B cell (primary cell): ENCODE measurements at places on chromosomes 12 and 14. TPM values are rescaled to one million over a fixed set of nuclear protein-coding genes. Genes with fewer than 3 reads are reported as not detected.

GRCh38 chr12:5830111-5830510, 114.9 kb downstream of the ANO2 start:
- DNase-seq: no peak

DNA sequence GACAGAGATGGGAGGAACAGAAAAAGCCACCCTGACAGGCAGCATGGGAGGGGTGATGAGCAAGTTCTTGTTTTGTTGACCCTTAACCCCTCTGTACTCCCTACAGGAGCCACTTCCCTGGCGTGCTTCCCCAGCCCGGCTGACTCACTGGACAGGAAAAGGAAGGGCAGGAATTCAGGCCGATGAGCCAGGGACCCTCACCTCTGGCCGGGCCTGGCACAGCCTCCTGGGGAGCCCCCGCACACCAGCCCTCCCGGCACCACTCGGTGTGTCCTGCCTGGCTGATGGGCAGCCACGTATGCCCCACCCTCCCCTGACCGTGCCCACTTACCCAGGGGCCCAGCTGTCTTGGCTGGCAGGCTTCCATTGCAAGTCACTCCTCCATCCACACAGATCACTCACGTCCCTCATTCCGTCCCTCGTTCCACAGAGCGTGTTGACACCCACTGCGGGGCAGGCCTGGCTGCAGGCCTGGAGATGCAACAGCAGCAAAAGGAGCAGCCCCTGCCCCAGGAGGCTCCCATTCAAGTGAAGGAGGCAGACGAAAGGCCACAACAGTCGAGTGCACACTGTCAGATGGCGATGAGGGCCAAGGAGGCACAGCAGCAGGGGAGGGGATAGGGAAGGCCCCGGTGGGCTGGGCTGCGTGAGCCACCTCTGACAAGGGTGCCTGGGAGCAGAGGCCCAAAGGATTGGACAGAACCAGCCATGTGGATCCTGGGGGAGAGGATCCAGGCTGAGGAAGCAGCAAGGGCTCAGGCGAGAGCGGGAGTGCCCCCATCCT, 19.7 kb upstream of the CD9 start:
- no peak for DNase-seq

Gene TAS2R13
- 0.06 TPM in 1 of 2 replicates, not detected in the other for polyA plus RNA-seq

Gene ANKRD33
- polyA plus RNA-seq: not detected in 2 replicates

DNA sequence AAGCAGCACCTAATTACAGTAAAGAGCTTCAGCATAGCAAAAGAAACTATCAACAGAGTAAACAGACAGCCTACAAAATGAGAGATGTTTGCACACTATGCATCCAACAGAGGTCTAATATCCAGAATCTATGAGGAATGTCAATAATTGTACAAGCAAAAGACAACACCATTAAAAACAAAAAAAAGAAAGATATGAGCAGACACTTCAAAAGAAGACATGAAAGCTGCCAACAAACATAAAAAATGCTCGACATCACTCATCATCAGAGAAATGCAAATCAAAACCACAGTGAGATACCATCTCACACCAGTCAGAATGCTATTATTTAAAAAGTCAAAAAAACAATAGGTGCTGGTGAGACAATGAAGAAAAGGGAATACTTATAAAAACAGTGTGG, 273.1 kb downstream of the TMTC2 start:
- DNase-seq: no peak

DNA sequence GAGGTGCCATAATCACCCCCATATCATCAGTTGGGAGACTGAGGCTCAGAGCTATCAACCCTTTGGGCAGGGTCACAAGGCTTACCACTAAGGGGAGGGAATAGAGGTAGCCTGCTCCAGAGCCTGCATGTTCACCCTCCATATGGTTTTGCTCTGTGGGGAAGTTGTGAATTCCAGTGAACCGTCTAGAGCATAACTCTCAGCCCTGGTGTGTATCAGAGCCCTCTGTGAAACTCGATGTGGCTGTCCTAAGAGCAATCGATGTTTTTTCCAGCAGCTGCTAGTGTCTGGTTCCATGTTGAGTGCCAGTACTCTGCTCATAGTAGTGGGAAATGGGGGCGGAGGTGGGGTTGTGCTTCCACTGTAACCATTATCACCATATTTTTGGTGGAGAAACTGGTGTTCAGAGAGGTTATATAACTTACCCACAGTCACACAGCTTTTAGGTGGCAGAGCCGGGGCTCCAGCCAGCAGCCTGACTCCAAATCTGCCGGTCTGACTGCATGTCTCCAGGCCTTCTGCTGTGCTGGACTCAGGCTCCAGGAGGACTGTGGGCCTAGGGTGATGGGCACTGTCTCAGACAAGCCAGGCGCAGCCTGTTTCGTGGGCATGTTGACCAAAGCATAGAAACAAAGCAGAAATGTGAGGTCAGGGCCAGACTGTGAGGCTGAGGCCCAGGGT, 104.2 kb downstream of the ADCK1 start:
- DNase-seq: no peak

DNA sequence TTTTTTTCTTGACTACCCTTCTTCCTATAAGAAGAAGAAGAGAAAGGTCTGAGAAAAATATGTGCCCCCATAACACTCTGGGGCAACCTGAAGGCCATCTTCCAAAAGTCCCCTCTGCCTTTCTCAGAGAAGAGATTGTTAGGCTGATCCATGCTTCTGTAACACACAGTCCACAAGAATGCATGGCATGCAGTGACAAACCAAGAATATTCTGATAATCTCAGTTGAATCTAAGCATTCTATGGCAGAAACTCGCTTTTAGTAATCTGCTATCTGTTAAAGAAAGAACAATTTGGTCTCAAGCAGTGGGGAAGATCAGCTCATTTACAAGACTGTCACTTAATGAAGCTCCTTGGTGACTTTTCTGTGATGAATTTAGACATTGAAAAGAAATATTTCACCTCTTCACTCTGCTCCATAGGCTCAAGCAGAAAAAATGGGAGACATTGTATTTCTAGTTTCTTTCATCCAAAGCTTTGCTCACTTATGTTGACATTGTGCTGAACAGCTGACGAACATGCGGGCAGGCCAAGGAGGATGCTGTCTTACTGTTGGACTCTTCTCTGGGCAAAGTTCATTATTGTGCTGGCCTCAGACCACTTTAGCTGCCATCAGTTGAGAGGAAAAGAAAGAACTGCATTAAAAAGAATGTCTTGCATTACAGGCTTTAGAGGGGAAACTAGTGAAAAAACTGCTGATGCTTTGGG, 957.1 kb downstream of the DIO2 start:
- DNase-seq: no peak

DNA sequence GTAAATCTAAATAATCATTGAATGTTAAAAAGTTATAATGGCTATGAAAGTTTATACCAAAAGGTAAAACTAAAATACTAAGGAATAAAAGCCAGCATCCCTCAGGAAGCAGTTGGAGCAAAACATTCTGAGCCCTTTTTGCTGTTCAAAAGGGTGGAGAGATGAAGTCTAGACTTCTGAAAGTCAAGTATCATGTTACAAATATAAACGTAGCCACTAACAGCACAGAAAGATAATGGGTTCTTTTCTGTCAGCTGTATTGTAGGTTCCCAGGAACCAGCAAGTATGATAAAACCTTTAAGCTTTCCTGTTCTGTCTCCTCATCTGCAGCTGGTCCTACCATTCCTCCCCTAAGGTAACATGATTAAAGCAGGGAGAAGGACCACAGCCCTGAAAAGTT, 16.4 kb upstream of the PLD4 start:
- no peak for DNase-seq

DNA sequence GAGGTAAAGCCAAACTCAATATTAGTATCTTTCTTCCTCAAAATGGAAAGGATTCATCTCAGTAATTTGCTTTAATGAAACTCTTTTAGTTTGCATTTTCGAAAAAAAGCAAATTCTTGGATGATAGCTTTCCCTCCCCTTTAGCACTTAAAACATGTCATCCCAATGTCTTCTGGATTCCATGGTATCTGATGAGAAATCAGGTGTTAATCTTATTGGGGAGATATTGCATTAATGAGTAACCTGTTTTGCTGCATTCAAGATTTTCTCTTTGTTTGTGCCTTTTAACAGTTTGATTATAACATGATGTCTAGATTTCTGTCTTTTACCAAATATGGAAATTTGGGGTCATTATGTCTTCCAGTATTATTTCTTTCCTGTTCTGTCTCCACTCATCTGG, 405.1 kb upstream of the FOXG1 start:
- no peak for DNase-seq

DNA sequence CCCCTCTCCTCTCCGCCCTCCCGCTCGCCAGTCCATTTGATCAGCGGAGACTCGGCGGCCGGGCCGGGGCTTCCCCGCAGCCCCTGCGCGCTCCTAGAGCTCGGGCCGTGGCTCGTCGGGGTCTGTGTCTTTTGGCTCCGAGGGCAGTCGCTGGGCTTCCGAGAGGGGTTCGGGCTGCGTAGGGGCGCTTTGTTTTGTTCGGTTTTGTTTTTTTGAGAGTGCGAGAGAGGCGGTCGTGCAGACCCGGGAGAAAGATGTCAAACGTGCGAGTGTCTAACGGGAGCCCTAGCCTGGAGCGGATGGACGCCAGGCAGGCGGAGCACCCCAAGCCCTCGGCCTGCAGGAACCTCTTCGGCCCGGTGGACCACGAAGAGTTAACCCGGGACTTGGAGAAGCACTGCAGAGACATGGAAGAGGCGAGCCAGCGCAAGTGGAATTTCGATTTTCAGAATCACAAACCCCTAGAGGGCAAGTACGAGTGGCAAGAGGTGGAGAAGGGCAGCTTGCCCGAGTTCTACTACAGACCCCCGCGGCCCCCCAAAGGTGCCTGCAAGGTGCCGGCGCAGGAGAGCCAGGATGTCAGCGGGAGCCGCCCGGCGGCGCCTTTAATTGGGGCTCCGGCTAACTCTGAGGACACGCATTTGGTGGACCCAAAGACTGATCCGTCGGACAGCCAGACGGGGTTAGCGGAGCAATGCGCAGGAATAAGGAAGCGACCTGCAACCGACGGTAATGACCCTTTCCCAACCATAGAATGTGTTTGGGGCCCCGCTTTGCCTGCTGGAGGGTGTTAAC, 615 bp downstream of the CDKN1B start:
- DNase-seq: peak; percentile 57

DNA sequence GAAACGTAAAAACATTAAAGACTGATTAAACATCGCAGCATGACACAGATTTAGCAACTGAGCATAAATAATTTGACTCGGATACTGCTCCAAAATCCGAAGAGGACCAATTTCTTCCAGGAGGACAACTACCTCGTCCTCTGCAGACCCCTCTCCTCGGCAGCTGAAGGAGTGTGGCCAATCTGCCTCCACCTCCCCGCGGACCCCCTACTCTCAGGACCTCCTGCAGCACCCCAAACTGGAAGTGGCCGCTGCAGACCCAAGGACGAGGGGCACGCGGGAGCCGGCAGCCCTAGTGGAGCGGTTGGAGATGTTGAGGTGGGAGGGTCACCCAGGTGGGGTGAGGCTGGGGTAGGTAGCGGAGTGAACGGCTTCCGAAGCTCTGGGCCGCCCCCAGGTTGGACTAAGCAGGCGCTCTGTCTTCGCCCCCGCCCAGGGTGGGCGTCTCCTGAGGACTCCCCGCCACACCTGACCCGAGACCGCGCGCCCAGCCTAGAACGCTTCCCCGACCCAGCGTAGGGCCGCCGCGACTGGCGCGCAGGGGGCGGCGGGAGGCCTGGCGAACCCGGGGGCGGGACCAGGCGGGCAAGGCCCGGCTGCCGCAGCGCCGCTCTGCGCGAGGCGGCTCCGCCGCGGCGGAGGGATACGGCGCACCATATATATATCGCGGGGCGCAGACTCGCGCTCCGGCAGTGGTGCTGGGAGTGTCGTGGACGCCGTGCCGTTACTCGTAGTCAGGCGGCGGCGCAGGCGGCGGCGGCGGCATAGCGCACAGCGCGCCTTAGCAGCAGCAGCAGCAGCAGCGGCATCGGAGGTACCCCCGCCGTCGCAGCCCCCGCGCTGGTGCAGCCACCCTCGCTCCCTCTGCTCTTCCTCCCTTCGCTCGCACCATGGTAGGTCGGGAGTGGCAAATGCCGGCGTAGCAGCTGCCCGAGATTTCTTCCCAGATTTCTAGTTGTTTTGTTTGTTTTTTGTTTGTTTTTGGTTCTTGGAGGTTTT, at the start of gene CALM1:
CALM1 (plus strand) TSS at position 689 of the 999 bp plus-strand sequence; CDS start at position 891, 202 bp downstream.
- DNase-seq: peak; percentile 98

Gene PLEKHG7
- 2.1 and 7.5 TPM in 2 replicates for polyA plus RNA-seq

DNA sequence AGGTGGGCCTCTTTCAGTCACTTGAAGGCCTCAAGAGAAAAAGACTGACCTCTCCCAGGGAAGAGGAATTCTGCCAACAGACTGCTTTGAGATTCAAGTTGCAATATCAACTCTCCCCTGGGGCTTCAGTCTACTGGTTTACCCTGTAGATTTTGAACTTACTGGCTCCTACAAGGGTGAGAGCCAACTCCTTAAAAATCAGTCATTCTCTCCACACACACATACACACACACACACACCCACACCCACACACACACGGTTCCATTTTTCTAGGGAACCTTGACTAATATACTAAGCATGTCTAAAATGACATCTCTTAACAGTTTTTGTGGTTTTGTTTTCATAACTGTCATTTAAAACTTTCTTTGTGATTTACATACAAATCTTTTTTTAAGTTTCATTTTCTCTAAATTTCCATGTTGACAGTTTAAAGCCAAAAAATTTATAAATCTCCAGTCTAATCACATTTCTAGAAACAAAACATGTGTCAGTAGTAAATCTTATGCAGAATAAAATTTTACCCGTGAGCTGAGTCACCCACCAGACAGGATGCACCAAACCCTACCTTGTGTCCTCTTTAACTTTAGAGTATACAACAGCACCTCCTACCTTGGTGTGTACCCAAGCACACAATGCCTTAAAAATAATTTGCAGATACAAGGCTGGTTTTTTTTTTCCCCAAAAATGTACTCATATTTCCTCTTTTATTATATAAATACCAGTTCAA, 394.6 kb downstream of the AEBP2 start:
- no peak for DNase-seq

Gene HRK
- polyA plus RNA-seq: 1.8 and 5.6 TPM in 2 replicates

GRCh38 chr12:52258335-52258901, 16.0 kb upstream of the KRT86 start:
- DNase-seq: no peak

- DNase-seq: no peak
These were observed 101.0 kb downstream of the SCN8A start for GRCh38 chr12:51692016-51692415.

- no peak for DNase-seq
These were observed 67.0 kb downstream of the ANKRD9 start for GRCh38 chr14:102442241-102443211.

Gene SERPINA12
- not detected in 2 replicates for polyA plus RNA-seq

Gene BMAL2
- polyA plus RNA-seq: 0.30 and 0.33 TPM in 2 replicates

- DNase-seq: no peak
These were observed 41.9 kb downstream of the VDR start for GRCh38 chr12:47862881-47863280.

GRCh38 chr14:35332517-35333263, 40.5 kb downstream of the PSMA6 start:
- DNase-seq: no peak

Gene DDN
- polyA plus RNA-seq: 0.75 and 0.92 TPM in 2 replicates

Gene TAS2R50
- polyA plus RNA-seq: 0.28 and 0.46 TPM in 2 replicates

Gene SERPINA10
- polyA plus RNA-seq: not detected in 2 replicates

- DNase-seq: no peak
These were observed 5.2 kb upstream of the HSP90B1 start for GRCh38 chr12:103924761-103925641.
